ENCODE measurements at places on chromosomes 7 and 10.

DNA sequence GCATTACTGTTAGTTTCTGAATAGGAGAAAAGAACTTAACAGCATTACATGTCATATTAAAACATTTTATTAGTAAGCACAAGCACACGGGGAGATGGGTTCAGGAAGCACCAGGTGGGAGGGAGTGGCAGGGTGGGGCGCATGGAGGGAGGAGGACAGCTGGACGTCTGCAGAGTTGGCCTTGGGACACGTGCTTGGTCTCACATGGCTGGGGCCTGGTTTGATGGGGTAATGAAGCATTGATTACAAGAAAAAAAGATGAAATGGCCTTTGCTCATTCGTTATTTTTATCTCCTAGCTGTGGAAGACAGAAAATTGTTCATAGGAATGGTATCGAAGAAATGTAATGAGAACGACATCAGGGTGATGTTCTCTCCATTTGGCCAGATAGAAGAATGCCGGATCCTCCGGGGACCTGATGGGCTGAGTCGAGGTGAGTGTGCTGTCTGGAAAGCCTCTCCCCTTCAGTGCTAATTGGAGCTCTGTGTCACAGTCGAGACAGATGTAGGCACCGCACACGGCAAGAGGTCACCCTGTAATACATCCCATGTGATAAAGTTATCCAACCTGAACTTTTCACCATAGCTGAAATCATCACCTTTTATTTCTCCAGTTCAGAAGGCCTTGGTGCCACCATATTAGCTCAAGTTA is 239.9 kb downstream of the CELF2 start:
- no peak for DNase-seq

DNA sequence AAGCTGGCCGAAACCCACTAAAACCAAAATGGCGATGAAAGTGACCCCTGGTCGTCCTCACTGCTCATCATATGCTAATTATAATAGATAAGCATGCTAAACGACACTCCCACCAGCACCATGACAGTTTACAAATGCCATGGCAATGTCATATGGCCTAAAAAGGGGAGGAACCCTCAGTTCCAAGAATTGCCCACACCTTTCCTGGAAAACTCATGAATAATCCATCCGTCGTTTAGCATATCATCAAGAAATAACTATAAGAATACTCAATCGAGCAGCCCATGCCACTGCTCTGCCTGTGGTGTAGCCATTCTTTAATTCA is 422.0 kb downstream of the CALN1 start:
- no peak for DNase-seq

- no peak for DNase-seq
Measured at GRCh38 chr7:34749446-34749845, 91.4 kb downstream of the NPSR1 start.

DNA sequence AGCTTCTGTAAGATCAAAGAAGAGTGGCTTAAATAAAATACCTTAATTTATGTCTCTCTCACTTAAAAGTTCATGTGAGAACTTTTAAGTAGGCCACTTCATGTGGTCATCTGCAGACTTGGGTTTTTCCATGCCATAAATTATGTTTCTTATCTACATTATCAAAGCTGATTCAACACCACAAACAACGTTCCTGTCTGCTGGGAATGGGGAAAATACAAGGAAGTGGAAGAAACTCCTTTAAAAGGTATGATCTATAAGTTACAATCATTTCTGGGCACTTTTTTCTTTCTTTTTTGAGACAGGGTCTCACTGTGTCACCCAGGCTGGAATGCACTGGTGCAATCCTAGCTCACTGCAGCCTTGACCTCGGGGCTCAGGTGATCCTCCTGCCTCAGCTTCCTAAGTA is 16.9 kb upstream of the OTUD1 start:
- DNase-seq: no peak

DNA sequence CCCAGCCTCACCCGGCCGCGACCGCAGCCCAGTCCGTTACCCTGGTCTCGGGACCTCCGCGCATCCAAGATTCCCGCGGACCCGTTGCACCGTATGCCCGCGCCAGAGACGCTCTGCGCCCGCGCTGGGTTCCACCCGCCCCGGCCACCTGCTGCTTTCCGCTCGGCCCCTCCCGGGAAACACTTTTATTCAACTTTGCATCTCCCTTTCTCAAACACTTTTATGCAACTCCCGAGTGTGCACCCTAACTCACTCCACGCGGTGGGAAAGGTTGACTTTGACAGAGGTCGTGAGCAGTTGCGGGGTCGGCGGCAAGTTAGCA is at the start of gene ODAD2:
TSS of gene ODAD2 (minus strand) at position 126 of the 322 bp plus-strand sequence. CDS start 3,937 bp downstream, outside the sequence.
- no peak for DNase-seq

- DNase-seq: no peak
Measured at GRCh38 chr7:75658369-75658768, 80.4 kb downstream of the HIP1 start.

DNA sequence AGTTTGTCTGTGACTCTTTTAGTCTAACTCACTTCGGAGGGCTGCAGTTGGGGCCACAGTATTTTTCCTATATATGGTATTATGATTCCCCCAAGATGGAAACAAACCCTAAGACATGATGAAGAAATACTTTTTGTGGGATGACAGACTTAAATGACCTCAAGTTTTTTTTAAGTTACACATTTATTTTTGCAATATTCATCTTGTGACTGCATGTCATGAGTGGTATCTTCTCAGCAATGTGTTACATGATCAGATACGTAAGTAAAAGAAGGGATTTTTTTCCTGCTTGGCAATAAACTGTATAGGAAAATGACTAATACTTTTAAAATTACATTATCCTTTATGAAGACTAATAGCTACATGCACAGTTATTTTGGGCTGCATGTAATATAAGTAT is 57.8 kb downstream of the OR13A1 start:
- DNase-seq: no peak

DNA sequence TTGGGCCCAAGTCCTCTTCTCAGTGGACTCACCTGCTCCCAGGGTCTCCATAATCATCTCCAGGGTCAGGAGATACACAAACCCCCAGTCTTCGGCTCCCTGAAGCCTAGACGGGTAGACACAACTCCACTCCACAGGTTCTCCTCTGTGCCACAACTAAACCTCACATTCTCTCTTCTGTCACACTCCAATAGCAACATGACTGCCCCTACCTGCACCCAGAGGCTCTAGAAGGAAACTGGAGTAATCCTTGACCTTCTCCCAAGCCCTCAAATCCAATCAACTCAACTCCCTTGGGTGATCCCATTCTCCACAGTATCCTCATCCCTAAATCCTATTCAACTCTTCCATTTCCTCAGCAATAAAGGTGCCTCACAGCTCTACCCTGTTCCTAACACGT is 16.2 kb downstream of the HNRNPF start:
- no peak for DNase-seq

GRCh38 chr10:92880233-92880861 is 32.0 kb downstream of the EXOC6 start:
- DNase-seq: no peak

DNA sequence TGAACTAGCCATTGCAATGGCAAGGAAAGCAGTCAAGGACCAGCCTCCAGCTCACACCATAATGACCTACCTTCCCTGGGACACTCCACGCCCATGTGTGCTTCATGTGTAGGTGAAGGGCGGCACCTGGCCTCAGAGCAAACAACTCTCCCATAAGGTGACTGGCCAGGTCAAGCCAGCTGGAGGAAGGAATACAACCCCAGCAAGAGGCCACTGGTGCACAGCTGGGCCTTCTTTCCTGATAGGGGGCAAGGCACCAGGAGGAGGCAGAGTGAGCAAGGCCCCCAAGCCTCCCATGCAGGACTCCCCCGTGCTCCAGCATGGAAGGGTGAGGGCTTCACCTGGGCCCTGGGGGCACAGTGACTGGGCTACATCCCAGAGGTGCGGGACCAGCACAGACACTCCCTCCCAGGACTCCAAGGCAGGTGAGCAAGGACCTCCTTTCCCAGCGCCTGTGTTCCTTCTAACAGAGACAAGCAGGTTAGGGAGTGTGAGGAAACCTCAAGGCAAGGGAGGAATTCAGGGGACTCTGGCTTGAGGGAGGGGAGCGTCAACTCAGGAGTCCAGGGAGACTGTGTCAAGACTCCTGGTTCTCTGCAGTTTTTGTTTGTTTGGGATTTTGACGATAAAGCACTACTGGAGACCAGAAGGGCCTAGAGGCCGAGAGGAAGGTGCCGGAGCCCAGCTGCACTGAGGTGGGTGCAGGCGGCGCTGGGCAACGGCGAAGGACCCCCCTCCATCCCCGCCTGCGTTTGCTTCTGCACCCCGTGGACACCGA is 1.7 kb downstream of the PTPRN2 start:
- no peak for DNase-seq

DNA sequence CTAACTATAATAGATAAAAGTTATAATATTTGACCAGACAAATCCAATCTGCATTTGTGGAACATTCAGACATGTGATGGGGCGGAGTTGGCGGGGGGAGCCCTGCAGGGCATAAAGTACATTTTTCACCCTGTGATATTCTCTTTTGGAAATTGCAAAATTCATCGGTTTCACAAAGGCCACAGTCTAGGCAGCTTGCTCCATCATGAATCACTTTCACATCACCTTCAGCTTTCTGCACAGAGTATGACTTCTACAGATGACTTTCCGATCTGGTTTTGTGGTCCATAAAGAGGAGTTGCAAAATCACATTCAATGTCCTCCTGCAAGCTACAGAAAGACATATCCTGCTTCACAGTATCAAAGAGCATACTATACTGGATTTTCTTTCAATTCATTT is 51.4 kb upstream of the APBB1IP start:
- no peak for DNase-seq

- no peak for DNase-seq
Measured at GRCh38 chr10:61765176-61766087, 102.7 kb downstream of the CABCOCO1 start.

DNA sequence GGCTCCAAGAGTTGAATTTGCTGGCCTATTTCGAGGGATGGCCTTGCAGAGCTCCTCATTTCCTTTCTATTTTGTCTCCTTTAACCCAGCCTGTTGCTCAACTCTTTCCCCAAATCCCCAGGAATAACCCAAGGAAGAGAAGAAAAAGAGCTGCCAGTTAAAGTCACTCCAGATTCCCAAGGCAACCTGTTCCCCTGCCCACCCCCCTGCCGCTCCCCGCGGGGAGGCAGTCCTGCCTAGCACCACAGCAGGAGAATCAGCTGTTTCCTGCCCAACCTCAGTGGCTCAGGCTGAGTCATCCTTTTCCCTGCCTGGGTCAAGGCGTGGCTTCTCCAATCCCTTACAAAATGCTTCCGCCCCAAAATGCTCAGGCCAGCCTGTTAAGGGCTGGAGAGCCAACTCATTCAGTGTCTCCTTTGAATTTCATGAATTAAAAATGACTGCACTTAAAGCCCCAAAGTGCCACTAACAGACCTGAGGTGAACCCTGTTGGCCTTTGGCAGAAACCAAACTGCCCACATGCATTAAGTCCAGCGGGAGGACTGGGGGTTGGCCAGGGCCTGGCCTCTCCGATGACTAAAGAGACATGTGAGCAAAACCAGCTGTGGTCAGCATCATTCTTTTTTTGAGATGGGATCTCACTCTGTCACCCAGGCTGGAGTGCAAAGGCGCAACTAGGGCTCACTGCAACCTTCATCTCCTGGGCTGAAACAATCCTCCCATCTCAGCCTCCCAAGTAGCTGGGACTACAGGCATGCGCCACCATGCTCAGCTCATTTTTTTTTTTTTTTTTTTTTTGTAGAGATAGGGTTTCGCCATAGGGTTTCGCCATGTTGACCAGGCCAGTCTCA is 83.2 kb upstream of the KIF5B start:
- peak; percentile 73 for DNase-seq

- no peak for DNase-seq
Measured at GRCh38 chr7:13115157-13115772, 427.8 kb downstream of the ARL4A start.

DNA sequence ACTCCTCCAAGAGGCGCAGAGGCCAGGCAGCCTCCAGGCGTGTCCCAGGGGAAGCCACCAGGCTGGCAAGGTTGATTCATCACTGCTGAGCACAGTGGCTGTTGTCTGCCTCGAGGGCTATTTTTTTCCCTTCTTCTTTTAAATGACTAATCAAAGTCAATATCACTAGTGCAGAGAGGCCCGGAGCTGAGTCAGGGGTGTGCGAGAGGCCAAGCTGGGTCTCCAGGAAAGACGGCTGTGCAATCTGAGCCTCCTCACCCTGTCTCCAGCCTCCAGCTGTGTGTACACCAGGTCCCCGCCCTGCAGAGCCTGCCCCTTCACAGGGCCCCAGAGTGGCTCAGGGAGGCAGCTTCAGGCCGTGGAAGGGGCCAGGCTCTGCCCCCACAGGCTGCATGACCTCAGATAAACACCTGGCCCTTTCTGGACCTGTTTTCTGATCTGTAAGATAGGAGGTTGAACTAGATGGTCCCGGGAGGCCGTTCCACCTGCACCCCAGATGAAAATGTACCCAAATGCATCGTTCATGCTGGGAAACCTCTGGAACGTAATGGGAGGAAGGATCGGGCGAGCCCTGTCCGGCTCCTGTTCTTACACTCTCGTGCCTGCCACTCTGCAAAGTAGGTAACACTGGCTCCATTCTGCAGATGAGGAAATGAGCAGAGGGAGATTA is 3.7 kb downstream of the STX1A start:
- peak; percentile 83 for DNase-seq

GRCh38 chr7:1501487-1502270 is 2.5 kb downstream of the INTS1 start:
- DNase-seq: no peak

DNA sequence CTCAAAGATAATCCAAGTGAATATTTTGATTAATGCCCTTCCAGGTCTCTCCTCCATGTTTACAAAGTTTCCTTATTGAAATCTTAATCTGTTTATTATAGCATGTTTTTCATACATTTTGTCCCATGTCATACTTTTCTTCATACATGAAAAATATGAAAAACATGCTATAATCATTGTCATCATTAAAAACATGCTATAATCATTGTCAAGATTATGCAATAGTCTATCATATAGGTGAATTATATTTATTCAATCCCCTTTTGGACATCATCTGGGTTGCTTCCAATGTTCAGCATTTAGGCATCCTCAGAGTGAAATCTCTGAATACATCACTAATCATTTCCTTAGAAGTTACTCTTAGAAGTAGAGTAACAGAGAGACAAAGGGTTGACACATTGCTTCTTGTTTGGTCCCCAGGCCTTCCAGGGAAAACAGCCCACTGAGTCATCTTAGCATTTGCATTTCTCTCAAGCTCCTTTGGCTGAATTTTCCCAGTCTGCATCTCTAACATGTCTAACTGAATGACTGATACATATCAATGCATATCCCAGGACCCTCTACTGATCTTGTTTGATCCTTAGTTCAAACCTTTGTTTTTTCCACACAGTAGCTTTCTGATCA is 87.0 kb downstream of the SGMS1 start:
- DNase-seq: no peak

DNA sequence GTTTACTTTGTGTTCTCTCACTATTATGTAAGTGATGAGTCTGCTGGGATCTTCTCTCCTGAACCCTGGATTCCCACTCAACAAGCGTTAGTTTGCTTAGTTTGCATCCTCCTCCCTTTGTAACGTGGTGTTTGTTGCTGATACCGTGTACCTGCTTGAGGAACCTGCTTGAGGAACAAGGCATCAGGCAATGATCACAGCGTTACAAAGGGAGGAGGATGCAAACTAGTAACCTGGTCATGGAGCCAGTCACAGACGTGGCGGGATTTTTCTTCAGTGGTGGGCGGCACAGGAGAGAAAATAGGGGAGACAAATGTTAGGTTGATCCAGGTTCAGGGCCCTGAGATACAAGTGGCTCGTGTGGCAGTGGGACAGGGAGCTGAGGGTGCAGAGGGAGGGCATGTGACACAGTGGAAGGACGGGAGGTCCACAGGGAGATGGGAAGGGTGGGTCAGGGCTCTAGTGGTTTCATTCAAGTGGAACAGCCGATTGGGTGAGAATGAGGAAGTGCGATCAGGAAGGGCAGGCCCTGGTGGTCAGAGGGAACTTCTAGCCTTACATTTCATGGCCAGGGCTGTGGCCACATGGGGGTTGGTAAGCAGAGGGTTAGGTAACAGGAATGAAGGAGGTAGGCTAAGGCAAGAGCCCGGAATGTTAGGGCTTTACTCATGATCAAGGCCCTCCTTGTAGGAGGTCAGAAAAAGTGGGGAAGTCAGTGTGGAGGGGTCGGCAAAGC is 38.0 kb downstream of the SNX10 start:
- no peak for DNase-seq
